ENCODE measurements at places on chromosomes 5 and 9.

- no peak for DNase-seq
These were observed 263.5 kb upstream of the ANKRD55 start for GRCh38 chr5:56496581-56497063.

GRCh38 chr9:5569409-5569808, 59.1 kb downstream of the PDCD1LG2 start:
- DNase-seq, result no peak

GRCh38 chr5:98840946-98841345, 67.5 kb downstream of the RGMB start:
- DNase-seq, result no peak

DNA sequence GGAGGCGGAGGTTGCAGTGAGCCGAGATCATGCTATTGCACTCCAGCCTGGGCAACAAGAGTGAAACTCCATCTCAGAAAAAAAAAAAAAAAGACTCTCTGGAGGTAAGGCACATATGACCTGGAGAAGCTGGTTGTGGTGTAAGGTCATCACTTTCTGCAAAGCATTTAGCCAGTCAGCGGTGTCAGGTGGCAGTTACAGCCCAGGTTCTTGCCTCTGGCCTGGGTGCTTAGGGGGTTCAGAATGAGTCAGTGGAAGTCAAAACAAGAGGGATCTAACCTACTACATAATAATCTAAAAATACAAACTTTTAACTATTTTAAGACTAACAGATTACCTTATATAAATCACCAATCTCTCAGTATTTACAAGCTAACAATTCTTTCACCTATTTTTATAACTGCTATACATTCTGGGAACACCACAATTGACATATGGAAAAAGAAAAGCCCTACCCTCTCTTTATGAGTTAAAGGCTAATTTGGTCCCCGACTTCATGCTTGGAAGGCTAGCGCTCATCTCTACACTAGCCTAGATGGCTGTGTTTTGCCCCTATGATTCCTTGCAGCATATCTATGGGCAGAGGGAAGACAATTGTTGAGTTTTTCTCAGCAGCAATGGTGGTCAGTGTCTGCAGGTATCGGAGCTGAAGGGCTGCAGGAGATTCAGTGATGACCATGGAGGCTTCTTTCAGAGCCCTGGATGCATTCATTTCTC, 29.2 kb downstream of the STOM start:
- DNase-seq, result no peak

GRCh38 chr5:138077064-138077696, 6.7 kb upstream of the WNT8A start:
- DNase-seq, result peak; percentile 71

- no peak for DNase-seq
These were observed 179.2 kb downstream of the RFK start for GRCh38 chr9:76215066-76215465.

DNA sequence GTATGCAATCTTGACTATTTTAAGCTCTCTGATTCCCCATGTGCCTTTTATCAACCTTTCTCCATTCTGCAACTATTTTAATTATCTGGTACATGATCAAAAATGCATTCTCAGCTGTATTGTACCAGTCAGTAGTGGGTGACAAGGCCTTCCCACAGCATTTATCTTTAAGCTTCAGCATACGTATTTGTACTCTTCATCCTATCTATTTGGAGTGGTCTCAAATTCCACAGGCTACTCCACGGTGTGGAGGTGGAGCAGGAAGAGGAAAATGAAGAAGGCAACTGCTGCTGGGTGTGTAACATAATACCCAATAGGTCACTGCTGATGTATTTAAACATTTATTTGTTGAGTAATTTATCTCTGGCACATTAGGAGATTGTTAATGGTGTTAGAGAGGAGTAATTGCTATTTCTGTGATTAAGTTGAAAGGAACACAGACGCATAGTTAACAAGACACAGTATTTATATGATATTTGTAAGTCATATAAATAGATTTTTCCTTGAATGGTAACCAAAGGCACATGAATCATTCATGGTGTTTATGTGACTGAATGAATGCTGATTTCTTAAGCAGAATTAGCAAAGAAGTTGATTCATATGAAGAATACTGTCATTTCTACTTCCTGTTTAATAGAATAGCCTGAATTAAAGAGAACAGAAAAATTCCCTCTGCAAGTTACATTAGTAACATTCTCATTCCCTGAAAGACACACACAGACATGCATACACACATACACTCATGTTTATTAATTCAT, 153.8 kb upstream of the NR3C1 start:
- no peak for DNase-seq

- no peak for DNase-seq
These were observed 10.0 kb downstream of the TRAF1 start for GRCh38 chr9:120916588-120916987.

GRCh38 chr9:12060811-12061210, 632.4 kb upstream of the TYRP1 start:
- DNase-seq, result no peak

DNA sequence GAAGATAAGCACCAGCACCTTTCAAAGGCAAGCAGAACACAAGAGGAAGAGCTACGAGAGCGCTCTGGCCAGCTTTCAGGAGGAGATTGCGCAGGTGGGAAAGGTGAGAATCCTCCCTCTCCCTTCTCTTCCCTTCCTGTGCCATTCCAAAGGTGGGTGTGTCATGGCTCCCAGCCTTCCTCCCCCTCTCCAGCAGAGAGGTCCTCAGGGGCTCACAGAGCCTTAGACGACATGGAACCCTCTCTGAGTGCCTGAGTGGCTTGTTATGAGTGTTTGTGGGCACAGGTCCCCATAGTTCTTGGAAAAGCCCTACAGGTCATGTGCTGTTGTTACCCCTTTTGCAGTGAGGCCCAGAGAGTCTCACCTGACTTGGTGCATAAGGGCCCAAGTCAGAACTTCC, 5.8 kb downstream of the CCDC180 start:
- DNase-seq, result no peak

DNA sequence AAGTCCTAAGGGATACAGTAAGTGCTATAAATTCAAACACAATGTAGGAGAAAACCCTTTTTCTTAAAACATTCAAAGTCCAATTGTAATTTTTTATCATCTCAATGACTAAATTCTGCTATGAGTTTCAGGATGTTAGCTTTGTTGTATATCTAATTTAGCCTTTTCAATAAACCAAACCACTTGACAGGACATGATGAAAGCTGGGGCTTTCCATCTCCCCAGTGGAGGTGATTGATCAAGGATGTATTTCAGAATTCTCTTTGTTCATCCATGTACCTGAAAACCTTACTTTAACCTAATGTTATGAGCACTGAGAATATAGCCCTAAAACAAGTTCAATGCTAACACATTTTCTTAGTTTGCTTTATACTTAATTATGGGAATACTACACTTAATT, 639.0 kb upstream of the ITGA1 start:
- DNase-seq, result no peak

DNA sequence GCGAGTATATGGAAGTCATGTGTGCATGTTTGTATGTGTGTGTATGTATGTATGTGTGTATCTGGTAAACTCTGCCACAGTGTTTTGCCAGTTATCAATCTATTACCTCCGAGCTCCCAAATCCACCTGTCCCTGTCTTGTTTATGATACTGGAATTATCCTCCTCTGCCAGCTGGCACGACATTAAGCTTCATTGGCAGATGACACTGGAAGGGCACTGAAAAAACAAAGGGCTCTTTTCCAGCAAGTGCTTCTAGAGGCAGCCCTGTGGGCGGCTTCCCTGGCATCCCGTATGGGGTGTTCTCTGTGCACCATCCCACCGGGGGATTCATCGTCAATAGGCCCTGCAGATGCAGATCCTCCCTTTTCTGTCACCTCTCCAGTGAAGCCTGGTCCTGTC, 221.5 kb downstream of the MSX2 start:
- no peak for DNase-seq

- no peak for DNase-seq
These were observed 8.0 kb downstream of the STRBP start for GRCh38 chr9:123260340-123260739.

GRCh38 chr9:124559871-124560270, 52.7 kb upstream of the NR5A1 start:
- DNase-seq, result no peak

- no peak for DNase-seq
These were observed 661.6 kb upstream of the C9orf72 start for GRCh38 chr9:28234894-28235277.

DNA sequence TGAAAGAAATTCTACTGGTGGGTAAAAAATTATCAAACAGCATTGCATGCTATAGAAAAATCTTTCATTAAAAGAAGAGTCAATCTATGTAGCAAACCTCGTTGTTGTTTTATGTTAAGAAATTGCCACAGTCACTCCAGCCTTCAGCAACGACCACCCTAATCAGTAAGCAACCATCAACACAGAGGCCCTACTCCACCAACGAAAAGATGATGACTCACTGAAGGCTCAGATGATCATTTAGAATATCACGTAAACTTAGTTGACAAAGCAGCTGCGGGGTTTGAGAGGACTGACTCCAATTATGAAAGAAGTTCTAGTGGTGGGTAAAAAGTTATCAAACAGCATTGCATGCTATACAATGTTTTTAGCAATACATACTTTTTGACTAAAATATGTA, 242.6 kb downstream of the DRD1 start:
- no peak for DNase-seq

- DNase-seq, result no peak
These were observed 61.4 kb downstream of the C9orf50 start for GRCh38 chr9:129559506-129559881.

- DNase-seq, result no peak
These were observed 26.4 kb upstream of the ARHGAP26 start for GRCh38 chr5:142743592-142744441.

GRCh38 chr5:17020678-17021601, 84.9 kb upstream of the MYO10 start:
- DNase-seq, result no peak

- peak; percentile 9 for DNase-seq
These were observed 2.9 kb downstream of the SNX18 start for GRCh38 chr5:54520438-54520846.

GRCh38 chr9:34701769-34702736, 7.9 kb downstream of the CCL21 start:
- peak; percentile 70 for DNase-seq

DNA sequence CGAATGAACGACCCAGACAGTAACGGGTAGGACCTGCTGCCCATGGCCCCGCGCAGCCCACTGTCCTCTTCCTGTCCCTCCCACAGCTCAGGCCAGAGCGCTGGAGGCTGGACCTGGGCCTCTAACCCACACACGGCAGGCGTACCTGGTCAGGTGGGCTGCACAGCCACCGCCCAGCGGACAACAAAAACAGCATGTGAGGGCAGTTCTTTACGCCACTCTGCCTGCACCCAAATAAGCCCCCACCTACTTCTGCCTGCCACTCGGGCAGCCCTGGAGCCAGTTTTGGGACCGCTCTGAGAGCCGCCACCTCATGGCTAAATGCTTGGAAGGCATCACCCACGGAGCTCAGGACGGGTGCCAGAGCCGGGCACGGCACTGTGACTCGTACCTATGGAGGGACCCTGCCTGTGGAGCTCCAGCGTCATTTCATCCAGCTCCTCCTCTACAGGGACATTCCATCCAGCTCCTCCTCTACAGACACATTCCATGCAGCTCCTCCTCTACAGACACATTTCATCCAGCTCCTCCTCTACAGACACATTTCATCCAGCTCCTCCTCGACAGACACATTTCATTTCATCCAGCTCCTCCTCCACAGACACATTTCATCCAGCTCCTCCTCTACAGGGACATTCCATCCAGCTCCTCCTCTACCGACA, 18.9 kb downstream of the CLPTM1L start:
- DNase-seq, result no peak

- DNase-seq, result no peak
These were observed 43.3 kb downstream of the TLR4 start for GRCh38 chr9:117747386-117747970.

DNA sequence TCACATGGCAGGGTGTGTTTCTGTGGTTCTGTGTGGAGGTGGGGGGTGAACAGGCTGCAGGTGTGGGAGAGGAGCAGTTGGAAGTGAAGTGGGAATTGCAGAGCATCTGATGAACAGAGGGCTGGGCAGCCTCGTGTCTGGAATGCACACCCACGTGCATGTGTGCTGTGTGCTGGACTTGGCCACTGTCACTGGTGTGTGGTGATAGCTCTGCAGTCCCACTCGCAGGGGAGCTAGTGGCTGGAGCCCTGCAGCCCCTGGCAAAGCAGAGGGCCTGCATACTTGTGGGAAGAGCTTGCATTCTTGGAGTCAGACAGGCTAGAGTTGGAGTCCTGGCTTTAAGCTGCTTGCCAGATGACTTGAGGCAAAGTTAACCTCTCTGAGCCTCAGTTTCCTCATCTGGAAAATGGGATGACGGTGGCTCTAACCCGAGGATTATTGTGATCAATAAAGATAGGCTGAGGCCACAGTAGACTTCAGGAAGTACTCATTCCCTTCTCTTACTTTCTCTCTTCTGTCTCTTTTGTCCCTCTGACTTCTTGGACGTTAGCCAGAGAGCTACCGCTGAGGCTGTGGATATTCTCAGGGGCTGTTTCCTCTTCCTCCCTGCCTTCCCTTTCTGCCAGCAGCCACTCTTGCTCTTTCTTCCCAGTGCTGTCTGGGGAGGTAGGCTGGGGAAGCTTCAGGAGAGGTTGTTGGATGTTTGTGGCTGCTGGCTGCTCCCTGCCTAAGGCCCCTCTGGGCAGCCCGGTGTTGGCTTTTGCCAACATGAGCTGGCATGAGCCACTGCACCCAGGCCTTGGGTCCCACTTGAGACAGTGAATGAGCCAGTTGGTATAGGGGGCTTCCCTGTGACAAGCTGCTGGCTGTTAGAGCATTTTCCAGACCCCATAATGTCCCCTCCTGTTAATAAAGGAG, 18.3 kb downstream of the PSAT1 start:
- no peak for DNase-seq

- no peak for DNase-seq
These were observed 4.7 kb upstream of the TGFBI start for GRCh38 chr5:136023958-136024541.

GRCh38 chr9:36191290-36191645, 547 bp downstream of the CLTA start:
- DNase-seq, result peak; percentile 62

DNA sequence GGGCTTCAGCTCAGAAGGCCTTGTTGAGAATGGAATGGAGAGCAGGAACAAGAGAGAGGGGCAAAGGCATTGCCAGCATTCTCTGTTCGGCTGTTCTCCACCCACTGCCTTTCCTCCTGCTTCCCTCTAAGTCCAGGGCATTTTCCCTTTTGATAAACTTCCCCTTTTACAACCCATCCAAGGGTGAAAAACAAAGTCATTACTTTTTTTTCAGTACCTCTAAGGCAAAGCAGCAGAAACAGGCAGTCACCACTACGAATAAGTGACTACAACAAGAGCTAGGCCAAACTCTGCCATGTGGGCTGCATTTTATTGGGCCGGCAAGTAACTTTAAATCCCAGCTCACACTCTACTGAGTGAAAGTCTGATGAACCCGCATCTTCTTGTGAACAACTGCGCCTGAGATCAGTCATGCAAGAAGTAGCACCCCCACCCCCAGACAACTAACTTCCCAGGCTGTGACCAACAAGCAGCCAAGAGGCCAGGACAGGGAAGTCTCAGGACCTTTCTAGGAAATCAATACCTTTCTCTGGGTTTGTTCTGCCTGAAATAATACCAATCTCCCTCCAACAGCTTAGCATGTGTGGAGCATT, 13.1 kb downstream of the IL7R start:
- DNase-seq, result no peak

- no peak for DNase-seq
These were observed 592.8 kb downstream of the CSNK1G3 start for GRCh38 chr5:124104821-124105220.

- no peak for DNase-seq
These were observed 4.7 kb upstream of the GCNT1 start for GRCh38 chr9:76454311-76454710.

All from NAMALWA (cell line).